ENCODE measurements at places on chromosomes 4 and X. TPM values are rescaled to one million over a fixed set of nuclear protein-coding genes. Genes with fewer than 3 reads are reported as not detected.
A peak's percentile ranks its signal among the peaks of the same experiment; 100 is the strongest.

- DNase-seq, result no peak
These were observed 56.3 kb upstream of the CXCL8 start for GRCh38 chr4:73684097-73684496.

DNA sequence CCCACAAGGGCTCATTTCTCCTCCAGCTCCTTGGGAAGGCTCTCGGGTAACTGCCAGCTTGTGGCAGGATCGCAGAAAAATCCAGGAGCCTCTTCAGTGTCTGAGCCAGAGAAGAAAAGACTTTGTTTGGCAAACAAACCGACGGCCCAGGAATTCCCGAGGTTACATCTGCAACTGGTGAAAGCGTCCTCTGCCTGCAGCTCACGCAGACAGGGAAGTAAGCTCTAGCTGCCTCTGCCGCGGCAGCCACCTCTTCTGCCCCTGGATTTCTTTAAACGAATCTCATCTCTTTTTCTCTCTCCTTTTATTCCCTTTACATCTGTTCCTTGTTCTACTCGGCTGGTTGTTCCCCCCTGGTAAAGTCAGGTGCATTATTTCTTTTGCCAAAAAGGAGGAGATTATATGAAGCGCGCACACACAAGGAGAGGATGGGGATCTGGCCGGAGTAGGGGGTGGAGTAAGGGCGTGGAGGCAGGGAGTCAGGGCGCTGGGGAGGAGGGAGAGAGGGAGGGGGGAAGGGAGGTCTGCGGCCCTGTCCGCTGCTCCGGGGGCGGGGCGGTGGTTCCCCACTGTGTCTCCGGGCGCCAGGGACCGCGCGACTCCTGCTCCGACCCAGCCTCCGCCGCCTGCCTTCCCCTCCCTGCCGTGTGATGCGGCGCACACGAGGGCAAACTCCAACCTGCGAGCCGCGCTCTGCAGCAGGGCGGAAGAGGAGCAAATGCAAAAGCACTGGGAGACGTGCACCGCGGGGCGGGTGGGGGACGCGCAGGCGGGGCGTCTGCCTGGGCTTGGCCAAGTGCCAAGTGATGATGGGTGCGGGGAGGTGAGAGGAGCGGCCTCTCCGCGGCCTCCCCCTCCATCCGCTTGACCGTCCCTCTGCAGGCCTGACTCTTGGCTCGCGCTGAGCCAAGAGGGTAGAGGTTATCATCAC is at the start of gene DCHS2:
DCHS2 (minus strand) TSS at position 459 of the 931 bp plus-strand sequence; CDS start at position 15, 444 bp downstream.
- peak; percentile 40 for DNase-seq

- no peak for DNase-seq
These were observed 17.3 kb downstream of the F8 start for GRCh38 chrX:155005190-155005589.

GRCh38 chrX:55451626-55451989 is 319 bp upstream of the MAGEH1 start:
- no peak for DNase-seq

DNA sequence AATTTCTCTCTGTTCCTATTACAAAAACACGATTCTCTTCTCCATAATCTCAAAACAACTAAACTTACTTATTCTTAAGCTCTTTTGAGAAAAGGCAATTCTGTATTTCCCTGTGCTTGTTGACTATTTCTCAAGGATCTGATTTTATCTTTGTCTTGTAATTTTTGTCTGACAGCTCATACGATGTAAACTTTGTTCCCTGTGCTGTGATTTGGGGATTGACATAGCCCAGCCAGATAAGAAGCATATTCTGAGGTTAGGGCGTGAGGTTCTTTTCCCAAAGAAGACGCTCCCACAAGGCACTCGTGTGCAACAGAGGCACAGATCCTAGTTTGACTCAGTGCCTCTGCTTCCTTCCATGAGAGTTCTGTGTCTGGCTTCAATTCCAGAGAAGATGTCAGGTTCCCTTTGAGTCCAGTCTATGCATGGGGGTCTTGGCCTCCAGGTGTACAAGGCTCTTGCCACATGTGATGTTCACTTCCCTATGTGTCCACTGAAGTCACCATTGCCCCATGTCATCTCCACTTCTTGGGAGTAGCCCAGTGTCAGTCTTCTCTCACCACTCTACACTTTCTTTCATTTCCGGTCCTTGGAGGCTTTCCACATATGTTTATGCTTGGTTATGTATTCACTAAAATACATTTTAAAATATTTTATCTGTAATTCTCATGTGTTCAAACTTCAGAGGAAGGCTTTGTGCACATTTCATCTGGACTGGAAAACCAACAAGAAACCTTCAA is 94.8 kb downstream of the MID1 start:
- DNase-seq, result no peak

S100P gene
- total RNA-seq, result not detected
